ENCODE measurements at places on chromosomes 6 and 20.

GRCh38 chr20:59725476-59726280 is 121.3 kb downstream of the PHACTR3 start:
- no peak for DNase-seq

DNA sequence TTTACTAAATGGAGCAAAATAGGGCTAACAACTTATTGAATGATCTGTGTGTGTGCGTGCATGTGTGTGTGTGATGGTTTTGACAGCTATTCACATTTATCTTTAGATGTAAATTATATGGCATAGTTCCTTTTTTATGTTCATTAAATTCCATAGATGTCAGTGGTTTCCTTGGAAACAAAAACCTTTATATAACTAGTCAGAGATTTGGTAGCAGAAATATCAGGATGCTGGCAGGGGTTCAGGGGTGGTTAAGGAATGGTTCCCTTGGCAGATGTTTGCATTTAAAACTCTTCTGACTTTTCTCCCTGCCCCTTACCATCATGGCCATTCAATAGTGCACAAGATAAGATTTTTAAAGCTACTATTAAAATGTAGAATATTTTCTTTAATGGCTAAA is 256.6 kb downstream of the PLCB1 start:
- DNase-seq: no peak

DNA sequence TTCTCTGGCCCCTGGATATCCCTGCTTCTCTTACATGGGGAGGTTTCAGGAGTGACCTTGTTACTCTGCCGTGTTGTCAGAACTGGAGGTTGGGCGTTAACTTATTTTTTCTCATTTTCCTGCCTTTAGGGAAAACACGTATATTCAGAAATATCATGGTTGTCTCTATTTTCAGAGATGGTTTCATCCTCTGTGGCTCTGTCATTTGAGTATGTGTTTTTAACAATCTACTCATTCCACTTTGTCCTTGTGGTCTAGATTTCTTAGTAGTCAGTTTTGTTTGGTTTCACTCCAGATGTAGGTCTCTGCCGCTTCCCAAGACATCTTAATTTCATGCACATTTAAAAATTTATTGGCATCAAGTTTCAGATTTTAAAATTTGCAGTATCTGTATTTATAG is 45.9 kb downstream of the KCNS1 start:
- DNase-seq: no peak

DNA sequence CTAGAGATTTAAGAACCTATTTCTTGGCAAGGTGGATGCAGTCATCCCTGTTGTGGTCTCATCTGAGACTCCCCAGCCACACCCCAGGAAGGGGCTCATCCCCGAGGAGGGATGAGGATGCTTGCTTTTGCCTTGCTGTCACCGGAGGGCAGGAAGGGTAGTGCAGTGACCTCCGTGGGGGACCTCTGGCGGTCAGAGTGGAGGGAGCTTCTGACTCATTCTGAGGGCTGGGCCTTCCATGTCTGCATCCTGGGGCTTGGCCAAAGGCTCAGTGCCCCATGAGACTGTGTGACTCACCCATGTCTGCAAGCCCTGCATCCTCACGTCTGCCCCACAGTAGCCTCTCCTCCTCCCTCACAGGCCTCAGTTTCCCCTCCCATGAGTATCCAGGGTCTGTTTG is 38.7 kb downstream of the UQCC2 start:
- peak; percentile 86 for DNase-seq

DNA sequence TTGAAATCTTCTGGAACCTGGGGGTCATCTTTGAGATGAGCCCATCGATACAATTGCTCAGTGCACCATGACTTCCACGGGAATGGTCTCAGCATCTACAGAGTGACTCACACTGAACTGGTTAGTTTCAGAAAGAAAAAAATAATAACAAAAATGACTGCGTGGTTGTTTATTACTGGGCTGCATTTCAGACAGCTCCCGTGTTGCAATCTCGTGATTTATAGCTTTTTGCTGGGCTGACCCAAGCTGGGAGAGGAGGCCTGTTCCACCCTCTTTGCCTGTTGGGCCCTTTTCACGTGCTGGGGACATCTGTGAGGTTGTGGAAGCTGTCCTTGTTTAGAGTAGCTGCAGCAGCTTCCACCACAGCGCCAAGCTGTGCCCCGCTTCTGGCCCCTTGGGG is 225.5 kb downstream of the BMP7 start:
- DNase-seq: peak; percentile 81

GRCh38 chr6:89035252-89036101 is 45.1 kb upstream of the PNRC1 start:
- DNase-seq: peak; percentile 36

DNA sequence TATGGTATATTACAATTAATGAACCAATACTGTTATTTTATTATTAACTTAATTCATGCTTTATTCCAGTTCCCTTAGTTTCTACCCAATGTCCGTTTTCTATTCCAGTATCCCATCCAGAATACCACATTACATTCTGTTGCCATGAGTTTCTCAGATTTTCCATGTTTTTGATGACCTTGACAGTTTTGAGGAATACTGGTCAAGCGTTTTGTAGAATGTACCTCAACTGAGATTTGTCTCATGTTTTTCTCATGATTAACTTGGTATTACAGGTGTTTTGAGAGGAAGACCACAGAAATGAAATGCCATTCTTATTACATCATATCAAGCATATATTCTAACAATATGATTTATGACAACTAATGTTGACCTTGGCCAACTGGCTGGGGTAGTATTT is 23.8 kb upstream of the ESR1 start:
- DNase-seq: no peak

DNA sequence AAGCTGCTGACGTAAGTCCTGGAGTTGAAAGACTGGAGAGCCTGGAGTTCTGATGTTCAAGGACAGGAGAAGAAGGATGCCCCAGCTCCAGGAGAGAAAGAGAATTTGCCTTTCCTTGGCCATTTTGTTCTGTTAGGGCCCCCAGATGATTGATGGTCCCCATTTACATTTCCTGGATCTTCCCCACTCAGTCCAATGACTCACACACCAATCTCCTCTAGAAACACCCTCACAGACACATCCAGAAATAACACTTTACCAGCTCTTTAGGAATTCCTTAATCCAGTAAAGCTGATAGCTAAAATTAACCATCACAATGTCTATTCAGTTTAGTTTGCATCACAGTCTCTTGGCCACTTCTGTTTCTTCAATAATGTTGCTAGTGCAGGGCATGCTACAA is 260.2 kb upstream of the IRAK1BP1 start:
- DNase-seq: no peak

DNA sequence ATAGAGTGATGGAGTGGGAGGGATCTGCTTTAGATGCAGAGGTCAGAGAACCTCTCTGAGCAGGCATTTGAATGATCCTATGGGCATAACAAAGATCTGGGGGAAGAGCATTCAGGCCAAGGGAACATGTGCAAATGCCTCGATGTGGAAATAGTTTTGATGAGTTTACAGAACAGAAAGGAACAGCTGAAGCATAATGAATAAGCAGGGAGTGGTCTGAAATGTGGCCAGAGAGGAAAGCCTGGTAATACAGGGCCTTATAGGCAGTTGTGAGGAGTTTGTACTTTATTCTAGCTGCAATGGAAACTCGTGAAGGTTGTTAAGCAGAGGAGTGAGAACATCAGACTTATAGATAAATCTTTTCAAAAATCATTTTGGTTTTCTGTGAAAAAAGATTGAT is 33.0 kb upstream of the ME1 start:
- DNase-seq: no peak

GRCh38 chr6:91796603-91797002 is 1209.7 kb upstream of the MAP3K7 start:
- no peak for DNase-seq

- DNase-seq: no peak
Observed at GRCh38 chr20:9999645-10000044, 35.1 kb upstream of the ANKEF1 start.

DNA sequence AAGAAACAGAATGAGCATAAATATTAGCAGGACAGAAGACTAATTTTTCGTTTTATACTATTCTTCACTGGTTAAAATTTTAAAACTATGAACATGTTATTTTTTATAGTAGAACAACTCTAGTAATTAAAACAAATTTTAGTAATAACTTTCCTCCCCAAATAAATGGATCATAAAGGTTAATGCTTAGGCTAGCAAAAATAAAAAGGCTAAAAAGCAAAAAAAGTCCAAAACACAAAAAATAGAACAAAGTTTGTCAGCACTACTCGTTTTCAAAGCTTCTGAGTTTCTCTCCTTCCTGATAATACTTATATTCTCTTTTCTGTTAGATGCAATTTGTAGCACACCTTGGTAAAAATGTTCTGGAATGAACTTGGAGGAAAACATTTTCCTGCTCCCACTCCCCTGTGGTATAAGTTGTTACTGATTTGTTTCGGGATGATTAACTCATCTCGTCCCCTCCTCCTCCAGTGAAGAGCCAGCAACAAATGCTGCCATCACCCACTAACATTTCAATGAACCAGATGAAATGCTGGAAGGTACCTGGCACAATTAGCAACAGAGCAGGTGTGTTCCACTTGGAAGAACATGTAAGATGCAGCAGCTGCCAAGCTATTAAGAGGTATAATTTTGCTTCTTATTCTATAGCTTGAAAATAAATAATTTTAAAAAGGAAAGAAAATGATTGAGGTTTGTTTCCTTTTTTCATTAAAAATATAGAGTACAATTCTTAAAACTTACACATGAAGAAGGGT is 130.5 kb downstream of the MYB start:
- DNase-seq: no peak

- no peak for DNase-seq
Observed at GRCh38 chr6:80642452-80642851, 536.0 kb downstream of the BCKDHB start.

DNA sequence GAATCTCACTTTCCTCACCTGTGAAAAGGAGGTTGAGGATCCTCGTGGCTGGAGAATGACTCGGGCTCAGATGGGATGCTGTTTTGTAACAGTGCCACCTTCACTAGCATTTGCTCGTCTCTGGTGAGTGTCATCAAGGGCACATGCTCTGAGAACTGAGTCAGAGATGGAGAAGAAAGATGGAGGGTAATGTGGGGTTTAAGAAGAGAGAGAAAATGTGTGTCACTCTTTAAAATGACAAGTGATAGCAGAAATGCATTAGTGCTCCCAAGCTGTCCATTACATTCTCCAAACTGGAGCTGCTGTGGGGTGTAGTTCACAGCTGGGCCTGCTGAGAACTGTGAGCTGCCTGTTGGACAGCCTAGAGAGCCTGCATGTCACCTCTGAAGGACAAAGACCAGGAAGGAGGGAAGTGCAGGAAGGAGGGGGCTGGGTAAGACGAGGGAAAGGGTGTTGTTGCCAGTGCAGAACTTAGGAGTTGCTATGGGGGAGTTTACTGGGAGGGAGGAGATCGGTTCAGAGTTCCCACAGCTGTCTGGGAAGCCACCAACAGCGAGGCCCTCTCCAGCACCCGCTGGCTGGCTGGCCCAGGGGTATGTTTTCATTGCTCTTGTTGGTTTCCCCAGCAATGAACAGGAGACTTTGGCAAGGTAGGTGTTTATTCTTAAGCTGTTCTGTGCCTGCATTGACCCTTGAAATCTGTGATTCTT is 19.8 kb downstream of the GMPR start:
- no peak for DNase-seq

GRCh38 chr6:110029144-110029543 is 51.0 kb downstream of the GPR6 start:
- DNase-seq: no peak

- peak; percentile 84 for DNase-seq
Observed at GRCh38 chr20:51760905-51761546, 7.2 kb downstream of the ATP9A start.

DNA sequence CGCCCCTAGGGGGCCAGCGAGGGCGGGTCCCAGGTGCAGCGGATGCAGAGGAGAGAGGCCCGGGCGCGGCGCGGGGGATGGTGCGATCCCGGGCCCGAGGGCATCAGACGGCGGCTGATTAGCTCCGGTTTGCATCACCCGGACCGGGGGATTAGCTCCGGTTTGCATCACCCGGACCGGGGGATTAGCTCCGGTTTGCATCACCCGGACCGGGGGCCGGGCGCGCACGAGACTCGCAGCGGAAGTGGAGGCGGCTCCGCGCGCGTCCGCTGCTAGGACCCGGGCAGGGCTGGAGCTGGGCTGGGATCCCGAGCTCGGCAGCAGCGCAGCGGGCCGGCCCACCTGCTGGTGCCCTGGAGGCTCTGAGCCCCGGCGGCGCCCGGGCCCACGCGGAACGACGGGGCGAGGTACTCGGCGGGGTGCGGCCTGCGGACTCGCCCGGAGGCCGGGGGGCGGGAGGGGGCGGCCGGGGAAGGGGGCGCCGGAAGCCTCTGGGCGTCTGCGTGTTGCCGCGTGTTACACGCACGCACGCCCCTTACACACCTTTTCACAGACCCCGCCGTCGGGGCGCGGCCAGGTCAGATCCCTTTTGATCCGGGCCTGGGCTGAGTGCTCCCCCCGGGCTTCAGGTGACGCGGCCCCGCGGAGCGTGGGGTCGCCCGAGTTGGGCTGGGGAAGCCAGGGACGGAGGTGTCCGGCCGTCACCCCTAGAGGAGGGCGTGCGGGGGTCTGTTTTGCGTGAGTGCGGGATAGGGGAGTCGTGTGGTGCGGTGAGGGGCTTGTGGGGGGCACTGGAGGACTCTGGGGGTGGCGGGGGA is 412 bp downstream of the TRIB3 start:
- peak; percentile 89 for DNase-seq

GRCh38 chr20:49179368-49180277 is 8.5 kb downstream of the STAU1 start:
- DNase-seq: peak; percentile 77

GRCh38 chr6:99091985-99092384 is 144.2 kb upstream of the FBXL4 start:
- DNase-seq: no peak

- DNase-seq: no peak
Observed at GRCh38 chr6:11766043-11766442, 12.6 kb downstream of the ADTRP start.

DNA sequence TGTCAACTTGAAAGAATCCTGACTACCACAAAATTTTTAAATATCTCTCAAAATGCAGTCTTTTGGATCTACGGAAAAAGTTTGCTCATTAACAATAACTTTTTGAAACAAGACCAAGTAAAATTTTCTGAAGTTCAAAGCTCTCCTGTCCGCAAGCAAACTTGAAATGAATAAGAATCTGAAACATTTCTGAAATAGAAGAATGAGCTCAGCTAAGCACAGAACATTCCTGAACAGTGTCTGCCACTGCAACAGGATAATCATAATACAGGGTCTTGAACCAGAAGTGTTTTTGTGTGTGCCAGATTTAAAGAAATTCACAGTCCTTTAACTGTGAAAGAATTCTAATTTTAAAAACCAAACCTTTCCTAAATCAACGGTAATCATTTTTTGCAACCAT is 49.1 kb upstream of the TASP1 start:
- no peak for DNase-seq

Measured in PC-9 (cell line).